Fibroblast of lung (primary cell): ENCODE measurements at places on chromosomes 7 and 10. TPM values are rescaled to one million over a fixed set of nuclear protein-coding genes. Genes with fewer than 3 reads are reported as not detected.

SYNPO2L gene
- 0.11 and 0.27 TPM in 2 replicates for polyA plus RNA-seq

SPAG6 gene
- not detected in 2 replicates for polyA plus RNA-seq

CCDC172 gene
- polyA plus RNA-seq, result not detected in 2 replicates

- DNase-seq, result no peak
Measured at GRCh38 chr7:158559356-158559755, 28.3 kb downstream of the PTPRN2 start.

DNA sequence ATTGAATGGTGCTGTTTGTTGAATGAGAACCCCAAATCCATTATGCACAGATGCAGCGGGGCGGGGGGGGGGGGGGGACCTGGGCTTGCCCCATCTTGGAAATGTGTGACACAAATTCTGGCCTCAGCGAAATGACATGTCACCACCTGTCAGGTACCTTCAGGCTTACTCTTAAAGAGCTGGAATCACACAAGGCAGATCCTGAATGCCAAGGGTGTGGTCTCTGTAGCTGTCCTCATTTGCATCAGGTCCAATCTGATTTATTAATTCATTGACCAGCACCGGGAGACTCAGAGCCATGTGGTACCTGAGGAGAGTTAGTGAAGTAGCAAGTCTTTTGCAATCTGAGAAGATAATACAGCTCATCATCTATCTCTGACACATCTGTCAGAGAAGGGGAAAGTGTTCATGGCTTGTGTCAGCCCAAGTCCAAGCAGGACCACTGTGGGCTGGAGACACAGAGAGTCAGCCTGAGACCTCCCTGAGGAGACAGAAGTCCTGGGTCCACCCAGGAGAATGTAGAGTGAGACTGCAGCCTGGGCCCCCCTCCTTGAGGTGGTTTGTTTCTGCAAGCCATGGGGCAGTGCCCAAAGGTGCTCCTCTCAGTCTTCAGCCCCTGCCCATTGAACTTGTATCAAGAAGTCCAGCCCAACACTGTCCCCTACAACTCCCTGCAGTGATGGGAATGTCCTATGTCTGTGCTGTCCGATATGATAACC lies 46.7 kb downstream of the ADCYAP1R1 start:
- no peak for DNase-seq

DNA sequence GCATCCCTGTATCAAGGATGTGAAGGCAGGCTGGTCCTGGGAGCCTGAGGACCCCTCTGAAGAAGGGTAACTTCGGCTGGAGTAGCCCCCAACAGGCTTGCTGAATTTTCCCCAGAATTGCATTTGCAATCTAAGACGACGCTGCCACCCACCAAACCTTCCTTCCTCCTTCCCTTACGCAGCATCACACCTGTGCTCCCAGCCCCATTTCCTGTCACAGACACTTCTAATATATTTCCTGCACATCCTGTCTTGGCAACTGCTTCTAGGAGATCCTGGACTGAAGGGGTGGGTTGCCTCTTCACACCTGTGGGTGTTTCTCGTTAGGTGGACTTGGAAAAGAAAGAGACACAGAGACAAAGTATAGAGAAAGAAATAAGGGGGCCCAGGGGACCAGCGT lies 9.4 kb upstream of the PGAM1 start:
- no peak for DNase-seq

DNA sequence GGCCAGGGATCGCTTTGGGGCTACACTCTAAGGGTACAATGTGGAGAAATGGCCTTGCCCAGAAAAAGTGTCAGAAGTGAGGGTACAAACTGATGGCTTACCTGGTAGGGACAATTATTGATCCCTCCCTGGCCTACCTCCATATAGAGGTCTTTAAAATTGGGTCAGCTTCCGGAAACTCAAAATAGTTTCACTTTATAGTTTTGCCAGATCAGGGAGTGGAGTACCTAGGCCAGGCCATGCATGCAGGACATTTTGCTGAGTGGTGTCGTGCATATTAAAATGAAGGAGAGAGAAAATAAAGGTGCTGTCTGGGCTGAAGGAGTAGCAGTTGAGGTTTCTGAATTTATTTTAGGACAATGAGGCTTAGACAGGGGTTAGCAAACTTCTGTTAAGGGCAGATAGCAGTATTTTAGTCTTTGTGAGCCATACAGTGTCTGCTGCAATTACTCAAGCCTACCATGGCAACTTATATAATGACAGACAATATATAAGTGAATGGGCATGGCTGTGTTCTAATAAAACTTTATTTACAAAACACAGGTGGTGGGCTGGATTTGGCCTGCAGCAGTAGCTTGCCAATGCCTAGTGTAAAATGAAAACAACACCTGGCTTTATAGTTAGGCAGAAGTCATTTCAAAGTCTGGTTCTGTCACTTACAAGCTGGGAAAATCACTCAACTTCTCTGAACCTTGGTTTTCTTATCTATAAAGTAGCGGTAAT lies 176.9 kb upstream of the AOAH start:
- no peak for DNase-seq

DNA sequence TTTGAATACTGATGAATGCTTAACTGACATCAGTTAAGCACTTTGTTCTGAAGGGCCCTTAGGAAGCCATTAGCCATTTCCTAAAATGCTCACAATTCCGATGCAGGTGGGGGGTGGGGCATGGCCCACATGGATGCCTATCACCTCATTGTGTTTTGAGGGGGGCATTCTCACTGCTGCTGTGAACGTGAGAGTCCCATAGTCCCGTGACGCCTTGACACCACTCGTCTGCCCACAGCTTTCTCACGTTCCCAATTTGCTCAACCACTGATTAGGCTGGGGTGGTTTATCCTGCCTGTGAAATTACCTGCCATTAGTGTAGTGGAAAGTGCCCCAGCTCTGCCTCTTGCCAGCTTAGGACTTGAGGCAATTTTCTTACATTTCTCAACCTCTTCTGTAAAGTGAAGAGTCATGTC lies 31.9 kb downstream of the DUSP5 start:
- DNase-seq, result no peak

DNA sequence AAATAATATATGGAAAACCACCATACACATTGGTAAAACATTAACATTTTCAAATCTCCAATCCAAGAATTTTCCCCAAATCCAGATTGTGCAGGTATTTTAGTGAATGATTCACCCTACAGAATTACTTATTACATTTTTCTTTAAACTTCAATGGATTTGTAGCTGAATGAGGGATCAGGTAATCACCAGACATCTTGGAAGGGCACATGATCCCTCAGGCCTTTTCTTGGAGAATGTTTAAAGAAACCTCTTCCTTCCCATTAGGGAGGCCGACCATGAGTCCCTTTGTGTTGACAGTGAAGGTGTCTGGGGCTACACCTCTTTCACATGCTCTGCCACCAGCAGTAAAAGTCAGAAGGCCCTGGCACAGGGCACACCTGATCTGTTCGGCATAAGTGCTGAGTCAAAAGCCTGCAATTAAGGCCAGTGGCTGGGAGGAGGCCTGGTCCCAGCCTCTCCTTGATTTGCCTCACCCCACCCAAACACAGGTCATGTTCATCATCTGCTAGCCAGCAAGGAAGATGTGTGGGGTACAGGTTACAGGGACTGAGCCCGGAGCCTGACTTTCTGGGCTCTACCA lies 207.7 kb downstream of the SNX10 start:
- DNase-seq, result no peak

DNA sequence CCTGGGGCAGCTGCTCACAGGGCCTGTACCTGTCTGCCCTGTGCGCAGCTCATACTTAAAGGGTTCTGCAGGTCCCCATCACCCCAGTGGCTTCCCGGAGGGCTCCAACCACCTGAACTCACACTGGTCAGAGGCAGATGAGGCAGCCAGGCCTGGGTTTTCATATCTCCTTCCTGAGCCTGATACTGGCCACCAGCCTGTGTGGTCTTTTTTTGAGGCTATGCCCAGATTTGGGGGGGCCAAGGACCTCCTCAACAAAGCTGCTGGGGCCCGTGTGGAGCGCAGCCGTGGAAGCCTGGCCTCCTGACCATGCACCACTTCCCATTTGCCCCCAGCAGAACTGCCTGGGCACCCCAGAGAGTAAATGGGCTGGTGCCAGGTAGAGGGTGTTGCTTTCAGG lies 25.7 kb downstream of the PNLIPRP2 start:
- no peak for DNase-seq

GRCh38 chr10:118330295-118331076 lies 11.6 kb downstream of the FAM204A start:
- no peak for DNase-seq

DNA sequence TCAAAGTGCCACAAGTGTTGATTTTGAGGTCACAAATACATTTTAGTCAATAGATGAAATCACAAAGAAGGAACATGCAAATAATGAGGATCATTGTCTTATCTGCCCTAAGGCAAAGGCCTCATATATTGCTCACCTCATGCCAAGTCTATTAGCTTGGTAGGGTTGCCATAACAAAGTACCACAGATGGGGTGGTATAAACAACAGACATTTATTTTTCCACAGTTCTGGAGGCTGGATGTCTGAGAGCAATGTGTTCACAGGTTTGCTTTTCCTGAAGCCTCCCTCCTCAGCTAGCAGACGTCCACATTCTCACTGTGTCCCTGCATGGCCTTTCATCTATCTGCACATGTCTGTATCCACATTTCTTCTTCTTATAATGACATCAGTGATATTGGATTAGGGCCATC lies 59.6 kb downstream of the RELN start:
- no peak for DNase-seq

DNA sequence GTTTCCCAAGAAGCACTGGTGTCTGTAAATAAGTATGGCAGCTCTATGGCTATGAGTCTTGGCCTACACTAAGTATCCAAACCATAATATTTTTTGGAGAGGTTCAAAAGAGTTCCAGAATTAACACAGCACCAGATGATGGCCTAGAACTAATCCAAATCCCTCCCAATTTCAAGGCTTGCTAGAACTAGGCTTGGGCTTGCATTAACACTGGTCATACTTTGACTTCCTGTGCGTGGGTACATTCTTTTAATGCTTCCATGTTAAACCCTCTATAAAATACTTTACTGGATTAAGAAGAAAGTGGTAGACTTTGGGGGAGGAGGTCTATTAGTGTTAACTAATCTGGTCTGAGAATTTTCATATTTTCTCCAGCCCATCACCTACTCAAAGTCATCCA lies 3.1 kb downstream of the AASS start:
- DNase-seq, result no peak

TEX47 gene
- polyA plus RNA-seq, result not detected in 2 replicates

DNA sequence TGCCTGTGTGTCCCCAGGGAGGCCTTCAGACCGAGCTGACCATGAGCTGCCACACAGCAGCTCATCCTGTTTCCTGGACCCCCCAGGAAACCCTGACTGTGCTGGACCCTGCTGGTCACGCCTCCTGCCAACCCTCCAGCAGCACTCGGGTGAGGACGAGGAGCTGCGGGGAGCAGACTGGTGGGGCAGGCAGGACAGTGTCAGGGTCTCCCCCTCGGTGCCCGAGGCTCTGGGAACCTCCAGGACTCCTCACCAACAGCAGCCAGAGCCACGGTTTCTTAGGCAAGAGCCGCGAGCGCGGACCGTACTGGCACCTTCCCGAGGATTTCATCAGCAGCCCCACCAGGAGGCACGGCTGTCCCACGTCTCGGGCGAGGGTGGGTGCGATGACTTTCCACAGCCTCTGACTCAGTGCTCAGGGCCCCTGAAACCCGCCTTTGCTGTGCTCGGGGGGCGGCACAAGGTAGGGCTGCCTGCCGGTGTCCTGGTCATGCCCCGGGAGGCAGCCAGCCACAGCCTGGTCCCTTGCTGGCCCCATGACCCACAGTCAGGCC lies 186.9 kb downstream of the ELFN1 start:
- DNase-seq, result no peak

DNA sequence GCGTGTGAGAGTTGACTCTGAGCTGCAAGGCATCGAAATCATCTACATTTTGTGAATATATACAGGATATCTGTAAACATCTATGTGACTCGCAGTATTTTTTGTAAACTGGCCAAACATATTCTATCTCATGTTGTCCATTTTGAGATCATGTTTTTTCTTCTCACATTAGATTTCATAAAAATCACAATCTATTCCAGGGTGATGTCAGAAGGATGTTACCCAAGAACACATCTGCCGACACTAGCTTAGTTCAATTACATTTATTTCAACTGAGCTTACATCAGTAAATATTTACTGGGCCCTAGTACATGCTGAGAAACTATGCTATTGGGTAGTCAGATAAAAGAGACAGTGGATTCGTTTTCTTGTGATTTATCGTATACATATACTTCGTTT lies 2.5 kb upstream of the BUB3 start:
- no peak for DNase-seq

THAP5 gene
- 11.9 and 18.4 TPM in 2 replicates for polyA plus RNA-seq

DNA sequence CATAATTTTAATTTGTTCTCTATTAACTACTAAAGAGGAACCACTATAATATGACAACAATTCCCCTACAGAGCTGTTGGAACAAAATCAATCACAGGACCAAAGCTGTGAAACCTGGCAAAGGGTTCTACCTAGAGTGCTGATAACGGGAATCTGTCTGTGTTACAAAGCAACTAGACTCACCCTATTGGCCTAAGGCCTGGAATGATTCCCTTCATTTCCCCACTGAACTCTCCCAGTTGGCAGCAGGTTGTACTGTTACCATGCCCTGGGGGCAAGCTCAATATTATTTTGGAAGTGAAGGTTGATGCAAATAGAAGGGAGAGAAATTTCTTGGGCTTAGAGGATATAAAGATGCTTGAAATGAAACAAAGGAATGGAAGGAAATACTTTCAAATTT lies 81.8 kb downstream of the SEMA3A start:
- no peak for DNase-seq

HOXA5 gene
- polyA plus RNA-seq, result 16.6 and 35.6 TPM in 2 replicates

DNA2 gene
- polyA plus RNA-seq, result 2.6 and 5.7 TPM in 2 replicates

GRCh38 chr10:98778277-98778759 lies 331.6 kb upstream of the HPS1 start:
- DNase-seq, result no peak

- DNase-seq, result no peak
Measured at GRCh38 chr10:104521901-104522694, 119.0 kb upstream of the SORCS3 start.

DNA sequence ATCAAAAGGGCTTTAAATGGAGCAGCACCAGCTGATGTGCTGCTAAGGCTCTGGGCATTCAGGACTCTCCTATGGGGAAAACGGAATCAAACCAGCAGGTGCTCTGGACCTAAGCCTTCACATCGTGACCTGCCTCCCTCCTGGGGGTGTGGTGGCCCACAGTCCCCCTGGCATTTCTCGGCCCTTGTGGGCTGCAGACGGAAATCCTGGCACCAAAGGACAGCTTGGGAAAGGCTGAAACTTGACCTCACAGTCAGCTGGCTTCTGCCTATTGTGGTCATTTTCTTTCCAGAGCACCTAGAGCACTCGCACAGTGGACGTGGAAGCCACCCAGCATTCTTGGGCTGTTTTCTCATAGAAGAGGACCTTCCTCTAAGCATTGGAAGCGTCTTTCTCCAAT lies 74.8 kb downstream of the TPST1 start:
- DNase-seq, result no peak

PAX4 gene
- not detected in 2 replicates for polyA plus RNA-seq

GRCh38 chr10:128877936-128878335 lies 589.1 kb upstream of the MGMT start:
- DNase-seq, result no peak
